CD4-positive, alpha-beta memory T cell (primary cell): ENCODE measurements at places on chromosomes 2 and 18. TPM values are rescaled to one million over a fixed set of nuclear protein-coding genes. Genes with fewer than 3 reads are reported as not detected.
A peak's percentile ranks its signal among the peaks of the same experiment; 100 is the strongest.

Gene AMMECR1L
- 9.9 TPM for polyA plus RNA-seq

Gene WDR7
- polyA plus RNA-seq, result 22.3 TPM

Gene MATN3
- polyA plus RNA-seq, result not detected

- no peak for DNase-seq
These were observed 321.0 kb downstream of the TNS1 start for GRCh38 chr2:217681791-217682190.

GRCh38 chr2:65098741-65099140 is 31.2 kb downstream of the RAB1A start:
- DNase-seq, result no peak

DNA sequence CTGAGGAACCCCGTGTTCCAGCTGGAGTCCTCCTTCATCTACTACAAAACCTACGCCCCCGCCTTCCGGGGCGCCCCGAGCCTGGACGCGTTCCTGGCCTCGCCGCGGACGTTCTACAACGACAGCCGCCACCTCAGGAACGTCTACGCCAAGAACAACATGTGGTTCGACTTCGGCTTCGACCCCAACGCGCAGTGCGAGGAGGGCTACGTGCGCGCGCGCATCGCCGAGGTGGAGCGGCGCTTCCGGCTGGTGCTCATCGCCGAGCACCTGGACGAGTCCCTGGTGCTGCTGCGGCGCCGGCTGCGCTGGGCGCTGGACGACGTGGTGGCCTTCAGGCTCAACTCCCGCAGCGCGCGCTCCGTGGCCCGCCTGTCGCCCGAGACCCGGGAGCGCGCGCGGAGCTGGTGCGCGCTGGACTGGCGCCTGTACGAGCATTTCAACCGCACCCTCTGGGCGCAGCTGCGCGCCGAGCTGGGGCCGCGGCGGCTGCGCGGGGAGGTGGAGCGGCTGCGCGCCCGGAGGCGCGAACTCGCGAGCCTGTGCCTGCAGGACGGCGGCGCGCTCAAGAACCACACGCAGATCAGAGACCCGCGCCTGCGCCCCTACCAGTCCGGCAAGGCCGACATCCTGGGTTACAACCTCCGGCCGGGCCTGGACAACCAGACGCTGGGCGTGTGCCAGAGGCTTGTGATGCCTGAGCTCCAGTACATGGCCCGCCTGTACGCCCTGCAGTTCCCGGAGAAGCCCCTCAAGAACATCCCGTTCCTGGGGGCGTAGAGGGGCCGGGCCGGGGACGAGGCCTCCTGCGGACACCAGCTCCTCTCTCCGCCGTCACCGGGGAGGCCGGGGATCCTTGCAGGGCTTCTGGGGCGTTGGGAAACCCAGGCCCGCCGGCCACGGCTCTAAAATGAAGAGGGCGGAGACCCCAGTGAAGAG is 5.3 kb upstream of the NEU4 start:
- peak; percentile 41 for DNase-seq

GRCh38 chr18:46098616-46098933 is 479 bp upstream of the ATP5F1A start:
- DNase-seq, result no peak

Gene ALPG
- polyA plus RNA-seq, result not detected

Gene IL1R2
- 2.1 TPM for polyA plus RNA-seq

DNA sequence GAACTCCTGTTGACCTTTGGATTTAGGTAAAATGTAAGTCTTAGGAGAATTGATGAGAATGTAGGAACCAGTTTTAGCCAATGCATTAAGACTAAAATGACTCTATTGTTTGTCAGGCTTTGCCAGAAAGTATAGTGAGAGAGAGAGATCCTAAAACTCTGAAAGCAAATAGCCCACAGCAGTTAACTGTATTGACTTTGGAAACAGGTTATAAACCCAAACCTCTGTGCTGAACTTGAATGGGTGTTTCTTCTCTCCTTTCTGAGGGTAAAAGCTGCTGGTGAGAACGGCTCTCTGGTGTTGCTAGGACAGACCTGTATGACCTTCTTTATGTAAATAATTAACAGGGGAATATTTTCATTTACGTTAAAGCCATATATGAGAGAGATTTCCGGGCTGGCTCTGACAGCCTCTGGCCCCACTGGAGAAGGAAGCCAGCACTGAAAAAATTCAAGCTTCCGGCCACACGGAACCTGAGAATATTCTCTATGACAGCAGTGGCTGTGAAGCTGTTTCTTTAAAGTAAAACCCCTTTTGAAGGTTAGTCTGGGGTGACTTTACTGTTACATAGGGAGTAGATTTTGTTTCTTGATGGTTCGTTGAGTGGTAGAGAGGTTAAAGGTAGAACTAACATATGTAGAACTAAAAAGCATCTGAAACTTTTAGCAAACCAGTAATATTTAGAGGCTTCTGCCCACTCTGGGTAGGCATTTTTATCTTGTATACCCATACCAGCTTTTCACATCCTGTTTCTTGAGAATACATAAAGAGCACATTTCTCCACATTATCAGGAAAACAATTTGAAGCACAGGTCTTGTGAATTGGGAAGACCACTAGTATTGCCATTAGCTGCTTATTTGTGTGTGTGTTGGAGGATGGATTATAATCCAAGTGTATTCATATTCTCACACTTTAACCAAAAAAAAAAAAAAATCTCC is 123.8 kb downstream of the SPTBN1 start:
- DNase-seq, result no peak

- peak; percentile 87 for DNase-seq
These were observed 7.7 kb upstream of the SP140L start for GRCh38 chr2:230319211-230319862.

GRCh38 chr18:37805773-37806404 is 240.3 kb upstream of the CELF4 start:
- DNase-seq, result no peak

Gene SNORC
- polyA plus RNA-seq, result 0.14 TPM

- DNase-seq, result no peak
These were observed 2.1 kb upstream of the DNAJC27 start for GRCh38 chr2:24973812-24974211.

Gene LRP1B
- polyA plus RNA-seq, result not detected

DNA sequence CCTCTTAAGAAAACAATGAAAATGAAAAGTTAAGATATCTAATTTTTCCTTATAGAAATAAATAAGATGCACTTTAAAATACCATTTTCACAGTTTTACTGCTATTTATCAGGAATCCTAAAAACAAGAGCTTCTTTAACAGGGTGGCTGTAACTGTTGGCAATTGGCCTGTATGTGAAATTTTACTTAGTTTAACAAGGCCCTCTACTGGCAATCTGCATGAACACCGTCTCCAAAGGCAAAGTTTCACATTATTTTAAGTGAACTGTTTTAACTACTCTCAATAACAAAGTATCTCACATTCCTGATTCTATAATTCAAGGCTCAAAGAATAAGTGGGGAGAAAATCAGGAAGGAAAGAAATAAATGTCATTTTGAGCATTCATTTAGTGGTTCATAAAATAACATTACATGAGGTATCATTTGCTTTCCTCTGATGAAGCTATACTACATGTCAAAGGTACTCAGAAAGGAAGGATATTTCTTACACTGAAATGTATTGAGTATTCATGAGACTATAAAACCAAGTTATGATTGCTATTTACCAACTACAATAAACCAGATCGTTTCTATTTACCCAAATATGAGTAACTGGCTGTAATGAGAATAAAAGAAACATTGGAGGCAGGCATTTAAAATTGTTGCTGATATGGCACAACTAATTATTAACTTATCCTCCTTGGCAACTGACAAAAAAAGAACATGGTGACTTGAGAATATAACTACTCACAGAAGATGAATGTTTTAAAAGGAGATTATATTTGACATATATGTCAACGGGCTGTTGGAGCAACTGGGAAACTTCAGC is 7.0 kb downstream of the NCKAP5 start:
- DNase-seq, result no peak

DNA sequence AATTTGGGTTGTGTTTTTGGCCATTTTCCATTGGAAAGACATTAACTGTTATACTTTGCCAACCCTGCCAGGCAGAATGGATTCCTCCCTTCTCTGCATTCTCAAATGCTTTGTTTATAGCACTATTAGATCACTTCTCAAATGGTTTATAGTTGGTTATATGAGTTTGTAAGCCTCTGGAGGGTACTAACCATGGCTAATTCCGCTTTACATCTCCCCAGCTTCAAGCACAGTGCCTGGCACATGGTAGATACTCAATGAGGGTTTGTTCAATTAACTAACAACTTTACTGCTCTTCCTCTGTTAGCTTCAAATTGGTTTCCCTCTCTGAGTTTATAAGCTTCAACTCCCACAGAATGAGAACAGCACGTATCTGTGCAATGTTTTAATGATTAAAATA is 213.5 kb downstream of the SOX11 start:
- DNase-seq, result no peak

DNA sequence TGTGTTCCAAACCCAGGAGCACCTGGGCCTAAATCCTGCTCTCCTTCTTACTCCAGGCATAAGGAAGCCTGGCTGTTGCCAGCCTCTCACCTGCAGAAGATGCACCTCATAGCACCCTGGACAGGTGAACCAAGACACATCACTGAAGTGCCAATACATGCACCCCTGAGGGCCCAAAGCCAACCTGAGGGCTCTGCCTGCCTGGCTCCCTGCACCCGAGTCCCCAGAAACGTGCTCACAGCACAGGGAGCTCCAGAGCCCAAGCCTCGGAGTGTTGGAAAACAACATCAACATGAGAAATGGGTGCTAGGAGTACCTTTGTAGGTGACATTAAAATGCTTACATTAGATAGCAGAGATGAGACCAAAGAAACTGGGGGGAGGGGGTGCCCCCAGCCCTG is 96.3 kb upstream of the RAB6C start:
- no peak for DNase-seq

- no peak for DNase-seq
These were observed 66.1 kb upstream of the DTNA start for GRCh38 chr18:34643989-34644388.

- DNase-seq, result no peak
These were observed 106.4 kb downstream of the ACOXL start for GRCh38 chr2:110838657-110839384.

Gene CHRNG
- polyA plus RNA-seq, result not detected

Gene UGT1A7
- not detected for polyA plus RNA-seq

Gene COA5
- 40.8 TPM for polyA plus RNA-seq

GRCh38 chr2:52145005-52145404 is 1113.1 kb upstream of the NRXN1 start:
- no peak for DNase-seq

Gene ZNF2
- 4.3 TPM for polyA plus RNA-seq

Gene ARHGAP15
- 524 TPM for polyA plus RNA-seq

DNA sequence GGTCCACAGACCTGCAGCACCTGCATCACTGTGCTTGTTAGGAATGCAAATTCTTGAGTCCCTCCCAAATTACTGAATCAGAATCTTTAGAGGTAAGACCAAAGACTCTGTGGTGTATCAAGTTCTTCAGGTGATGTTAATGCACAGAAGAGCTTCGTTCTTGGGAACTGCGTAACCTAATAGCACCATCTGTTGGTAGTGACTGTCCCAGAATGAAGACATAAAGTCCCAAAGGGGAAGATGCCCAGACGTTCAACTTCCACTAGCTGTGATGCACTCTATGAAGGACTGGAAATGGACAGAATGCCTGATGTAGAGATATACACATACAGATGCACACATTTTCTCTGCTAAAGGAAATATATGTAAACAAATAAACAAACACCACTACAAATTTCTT is 576.0 kb downstream of the LRP1B start:
- DNase-seq, result no peak

DNA sequence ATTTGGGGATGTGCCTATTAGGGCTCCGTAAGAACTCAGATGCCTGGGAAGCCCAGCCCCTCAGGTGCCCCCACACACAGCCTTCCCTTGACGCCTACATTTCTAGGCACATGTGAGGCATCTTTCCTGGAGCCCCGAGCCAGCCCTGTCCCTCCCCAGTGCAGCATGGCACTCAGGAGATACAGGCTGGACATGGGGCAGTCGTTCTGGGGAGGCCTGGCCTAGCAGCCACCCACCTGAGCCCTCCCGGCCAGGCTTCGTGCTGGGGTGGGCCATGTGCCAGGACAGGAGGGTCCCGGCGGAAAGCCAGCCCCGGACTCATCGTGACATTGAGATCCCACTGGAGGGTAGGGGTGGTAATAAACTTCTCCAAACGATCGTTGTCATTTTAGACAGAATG is 15.2 kb downstream of the BOK start:
- no peak for DNase-seq

GRCh38 chr2:30472326-30472725 is 25.3 kb downstream of the LCLAT1 start:
- DNase-seq, result no peak

DNA sequence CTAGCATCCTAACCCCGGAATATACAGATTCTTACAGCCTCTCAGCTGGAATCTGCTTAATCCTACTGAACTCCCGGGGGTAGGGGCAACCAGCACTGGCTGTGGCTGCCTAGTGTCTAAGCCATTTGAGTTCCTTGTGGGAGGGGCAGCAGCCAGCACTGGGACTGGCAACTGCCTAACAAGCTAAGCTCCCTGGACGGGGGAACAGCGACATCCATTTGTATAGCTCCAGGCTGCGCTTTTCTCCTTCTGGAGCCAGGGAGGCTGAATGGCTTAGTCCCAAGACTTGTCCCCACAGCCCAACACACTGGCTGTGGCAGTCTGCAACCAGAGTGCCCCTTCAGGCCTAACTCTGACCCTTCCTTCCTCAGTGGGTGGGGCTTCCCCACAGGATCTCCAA is 787.2 kb downstream of the METTL4 start:
- DNase-seq, result no peak

GRCh38 chr2:197890168-197890567 is 85.8 kb downstream of the PLCL1 start:
- DNase-seq, result no peak

DNA sequence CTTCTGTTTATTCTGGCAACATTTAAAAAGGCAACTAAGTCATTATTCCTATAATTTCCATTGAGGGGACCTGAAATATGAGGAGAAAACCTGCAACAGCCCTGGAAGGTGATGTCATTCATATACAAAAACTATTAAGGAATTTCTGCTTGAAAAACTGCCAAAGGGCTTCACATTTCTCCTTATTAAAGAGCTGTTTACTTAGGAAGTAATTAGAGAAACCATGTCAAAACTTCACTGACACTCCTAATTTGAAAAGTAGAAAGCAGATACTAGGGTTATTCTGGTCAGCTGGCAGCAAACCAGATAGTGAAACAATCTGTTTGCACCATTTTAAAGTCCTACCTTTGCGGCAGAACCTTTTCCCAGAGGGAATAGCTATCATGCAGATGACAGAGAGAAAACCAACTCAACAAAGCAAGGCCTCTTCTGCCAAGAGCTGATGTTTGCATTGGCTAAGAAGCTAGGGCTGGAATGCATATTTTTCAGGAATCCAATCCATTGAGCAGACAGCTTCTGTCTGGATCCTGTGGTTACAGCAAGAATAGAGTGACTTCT is 592.2 kb upstream of the SYT4 start:
- no peak for DNase-seq

Gene CKAP2L
- not detected for polyA plus RNA-seq

GRCh38 chr2:160137464-160137863 is 62.6 kb downstream of the ITGB6 start:
- DNase-seq, result no peak

GRCh38 chr2:201858281-201859184 is 52.2 kb downstream of the CDK15 start:
- no peak for DNase-seq

- DNase-seq, result no peak
These were observed 152.6 kb upstream of the TTC39C start for GRCh38 chr18:23861805-23862470.

- no peak for DNase-seq
These were observed 62.0 kb downstream of the TMEM185B start for GRCh38 chr2:120161190-120161589.
